ENCODE measurements at places on chromosomes 7 and 10. TPM values are rescaled to one million over a fixed set of nuclear protein-coding genes. Genes with fewer than 3 reads are reported as not detected.

DNA sequence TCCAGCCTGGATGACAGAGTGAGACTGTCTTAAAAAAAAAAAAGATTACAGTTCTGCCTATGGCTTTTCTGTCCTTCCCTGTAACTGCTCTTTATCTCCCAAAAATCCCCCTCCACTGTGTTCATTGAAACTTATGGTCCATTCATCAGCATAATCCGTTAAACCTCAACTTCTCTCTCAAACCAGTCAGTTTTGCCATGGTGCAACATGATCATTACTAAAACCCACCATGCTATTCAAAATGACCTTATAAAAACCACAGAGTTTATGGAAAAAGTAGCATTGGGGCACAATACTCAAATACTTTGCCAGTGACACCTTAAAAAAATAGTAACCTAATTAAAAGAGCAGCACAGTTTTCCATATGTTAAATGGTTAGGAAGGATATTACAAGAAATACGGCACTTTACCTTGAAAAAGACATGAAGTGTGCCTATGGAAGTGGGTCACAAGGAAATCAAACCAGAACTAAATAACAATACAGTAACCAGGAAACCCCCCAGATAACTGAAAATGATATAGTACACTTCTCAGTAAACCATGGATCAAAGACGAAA lies 74.0 kb upstream of the ST8SIA6 start:
- no peak for DNase-seq

DNA sequence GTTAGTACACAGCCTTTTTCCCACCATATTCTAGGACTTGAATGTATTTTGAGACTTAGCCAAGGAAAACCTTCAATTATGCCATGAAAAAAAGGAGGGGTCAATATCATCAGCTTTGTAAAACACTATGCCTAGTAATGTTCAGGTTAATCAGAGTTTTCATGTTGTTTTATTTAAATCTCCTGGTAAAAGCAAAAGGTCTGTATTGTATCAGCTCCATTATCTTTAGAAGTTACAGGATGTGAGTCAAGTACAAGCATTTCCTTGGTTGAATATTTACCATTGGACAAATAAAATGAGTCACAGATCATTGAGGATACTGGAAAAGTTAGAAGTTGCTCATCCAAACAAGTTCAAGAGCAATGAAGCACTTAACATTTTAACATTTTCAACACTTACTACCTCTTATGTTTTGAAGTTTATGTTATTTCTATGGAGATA lies 89.9 kb upstream of the CAPZA2 start:
- no peak for DNase-seq

DNA sequence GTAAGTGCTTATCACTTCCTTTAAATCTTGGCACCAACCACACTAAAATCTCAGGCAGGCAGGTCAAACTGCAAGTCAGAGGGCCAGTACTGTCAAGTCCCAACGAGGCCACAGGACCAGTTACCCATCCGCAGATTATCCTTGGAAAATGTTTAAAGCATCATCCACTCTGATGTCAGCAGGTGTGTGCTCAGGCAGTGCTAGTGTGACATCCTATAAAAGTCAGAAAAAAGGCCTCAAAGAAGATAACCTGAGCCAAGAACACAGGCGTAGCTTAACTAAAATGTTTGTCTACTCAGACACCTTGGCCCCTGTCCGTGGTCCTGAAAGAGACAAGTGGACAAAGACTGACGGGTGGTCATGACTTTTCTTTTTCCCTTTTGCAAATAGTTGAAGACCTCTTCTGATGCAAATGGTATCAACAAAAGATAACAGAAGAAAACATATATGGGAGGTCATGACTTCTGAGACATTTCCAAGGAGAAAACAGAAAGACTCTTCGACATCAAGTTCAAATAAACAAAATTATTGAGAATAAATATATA lies 309.3 kb downstream of the KCNMA1 start:
- no peak for DNase-seq

DNA sequence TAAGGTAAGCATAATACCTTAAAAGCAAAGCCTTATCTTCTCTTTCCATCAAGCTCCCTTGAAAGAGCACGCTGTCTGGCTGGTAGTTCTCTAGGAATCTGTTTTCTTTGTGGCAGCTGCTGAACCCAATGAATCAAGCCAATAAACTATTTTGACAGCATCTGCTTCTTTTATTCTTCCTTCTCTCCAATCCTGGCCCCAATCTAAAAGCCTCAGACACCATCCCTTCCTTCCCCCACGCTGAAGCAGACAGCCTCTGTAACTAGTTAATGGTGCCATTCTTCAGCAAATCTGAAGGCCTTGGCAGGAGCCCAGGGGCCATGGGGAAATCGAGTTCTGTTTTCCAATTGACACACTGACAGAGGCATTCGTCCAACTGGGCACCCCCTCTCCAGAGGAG lies 186.6 kb upstream of the LYZL1 start:
- no peak for DNase-seq

GRCh38 chr7:1710936-1711335 lies 40.9 kb downstream of the ELFN1 start:
- peak; percentile 24 for DNase-seq

- DNase-seq = no peak
Observed at GRCh38 chr10:11397980-11398580, 213.4 kb downstream of the USP6NL start.

GRCh38 chr10:110167149-110167548 lies 40.3 kb upstream of the MXI1 start:
- DNase-seq = peak; percentile 15

DNA sequence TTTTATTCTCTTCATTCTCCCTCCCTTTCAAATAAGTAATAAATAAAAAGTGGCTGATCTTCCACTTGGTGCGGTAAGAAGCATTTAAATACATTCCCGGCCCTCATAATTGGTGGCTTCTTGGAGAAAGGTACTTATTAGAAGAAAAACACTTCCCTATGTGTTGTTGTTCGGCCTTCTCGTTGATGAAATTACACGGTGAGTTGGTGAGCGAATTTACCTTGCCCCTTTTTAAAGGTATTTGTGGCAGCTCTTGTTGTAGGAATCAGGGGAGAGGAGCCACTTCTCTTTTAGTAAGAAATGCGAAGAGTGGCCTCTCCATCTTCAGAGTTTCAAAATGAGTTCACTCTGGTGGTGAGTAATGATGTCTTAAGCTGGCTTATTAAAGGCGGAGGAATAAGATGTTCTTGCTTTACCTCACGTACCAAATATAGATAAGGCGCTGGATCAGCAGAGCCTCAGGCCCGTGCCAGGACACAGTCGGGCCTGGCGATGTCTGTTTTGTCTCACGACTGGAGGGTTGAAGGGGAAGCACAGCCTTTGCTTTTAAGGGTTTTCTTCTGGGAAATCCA lies 135.9 kb downstream of the CUX1 start:
- no peak for DNase-seq

GRCh38 chr10:8591640-8592039 lies 537.2 kb downstream of the GATA3 start:
- DNase-seq = no peak

DNA sequence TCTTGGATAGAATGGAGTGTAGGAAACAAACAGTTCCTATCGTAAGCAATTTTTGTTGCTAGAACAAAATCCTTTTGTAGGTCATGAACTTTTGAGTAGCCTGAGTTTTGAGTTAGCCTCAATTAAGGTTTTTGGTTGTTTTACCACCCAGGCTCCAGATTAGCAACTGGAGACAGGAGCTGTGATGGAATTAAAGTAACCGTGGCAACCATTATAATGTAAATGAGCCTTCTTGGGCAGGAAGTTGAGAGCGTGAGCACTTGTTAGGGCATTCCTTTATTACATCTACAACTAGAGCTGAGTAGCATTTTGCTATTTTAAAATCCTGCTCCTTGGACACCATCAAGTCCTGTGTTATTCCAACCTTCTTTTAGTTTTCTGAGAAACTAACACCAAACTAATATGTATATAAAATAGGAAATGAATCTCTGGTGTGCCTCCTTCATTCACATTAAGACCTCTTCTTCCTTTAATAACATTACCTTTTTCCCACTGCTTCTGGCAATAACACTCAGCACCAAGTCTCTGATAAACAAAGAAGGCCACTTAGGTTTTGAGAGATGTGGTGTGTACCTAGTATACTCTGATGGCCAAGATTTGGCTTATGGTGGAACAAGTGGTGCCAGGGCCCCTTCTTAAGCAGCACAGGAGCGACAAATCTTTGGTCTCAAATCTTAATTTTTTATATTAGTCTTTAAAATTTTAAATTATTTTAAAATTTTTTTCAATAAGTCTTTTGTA lies 34.0 kb downstream of the AHCYL2 start:
- DNase-seq = no peak

GRCh38 chr7:151245360-151246101 lies 3.0 kb downstream of the SMARCD3 start:
- no peak for DNase-seq

- no peak for DNase-seq
Observed at GRCh38 chr7:2792856-2793487, 51.1 kb downstream of the GNA12 start.

- no peak for DNase-seq
Observed at GRCh38 chr10:122188706-122189105, 82.4 kb upstream of the BTBD16 start.

DNA sequence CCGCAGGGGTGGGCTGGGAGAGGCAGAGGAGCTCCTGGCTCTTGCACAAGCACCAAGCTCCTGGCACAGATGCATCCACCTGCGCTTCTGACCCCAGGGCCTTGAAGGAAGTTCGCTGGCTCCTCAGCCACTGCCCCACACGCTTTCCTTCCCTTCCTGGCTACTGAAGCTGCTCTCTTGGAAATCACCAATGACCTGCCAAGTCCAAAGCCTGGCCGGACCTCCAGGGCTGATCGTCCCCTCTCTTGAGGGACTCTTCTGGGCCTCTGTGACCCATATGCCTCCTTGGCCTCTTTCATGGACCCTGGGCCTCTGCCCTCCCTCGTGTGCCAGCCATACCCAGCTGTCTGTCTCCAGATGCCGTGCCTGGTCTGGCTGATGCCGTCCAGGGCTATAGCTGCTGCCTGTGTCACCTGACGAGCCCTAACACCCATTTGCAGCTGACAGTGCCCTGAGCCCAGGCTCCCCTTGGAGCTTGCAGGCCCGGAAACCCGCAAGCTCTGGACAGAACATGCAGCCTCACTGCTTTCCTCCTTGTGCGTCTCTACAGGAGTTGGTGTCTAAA lies 113.4 kb downstream of the PRKAG2 start:
- peak; percentile 26 for DNase-seq

The SMKR1 gene
- not detected for total RNA-seq

The NUTM2B gene
- not detected for total RNA-seq

The AOC1 gene
- 1.9 TPM for total RNA-seq

The TSPAN15 gene
- 4.0 TPM for total RNA-seq

The DMTF1 gene
- 217 TPM for total RNA-seq
